ENCODE measurements at places on chromosomes 5 and 9. TPM values are rescaled to one million over a fixed set of nuclear protein-coding genes. Genes with fewer than 3 reads are reported as not detected.

GRCh38 chr5:114317751-114318150, 44.1 kb upstream of the KCNN2 start:
- no peaks in the 10 kb centered on the region for H3K4me1 ChIP-seq
- no peaks in the 10 kb centered on the region for H3K27me3 ChIP-seq
- no peak overlapping the region for H3K27ac ChIP-seq
- H3K4me3 ChIP-seq, result no peak overlapping the region

The TAF11L5 gene
- total RNA-seq, result not detected

The EDIL3 gene
- total RNA-seq, result not detected

The BHMT2 gene
- total RNA-seq, result not detected

The SREK1IP1 gene
- 20.2 TPM for total RNA-seq

Data from activated CD4-positive, alpha-beta memory T cell treated with anti-CD3 and anti-CD28 coated beads for 36 hours (primary cell).